ENCODE measurements at places on chromosomes 6 and 20. TPM values are rescaled to one million over a fixed set of nuclear protein-coding genes. Genes with fewer than 3 reads are reported as not detected.

SGK2 gene
- total RNA-seq, result 0.04 TPM

TMEM14B gene
- 109 TPM for total RNA-seq

JAG1 gene
- total RNA-seq, result 236 TPM

ATP9A gene
- total RNA-seq, result 5.9 TPM

KIF25 gene
- not detected for total RNA-seq

MCCD1 gene
- total RNA-seq, result not detected

LY6G5B gene
- total RNA-seq, result 4.3 TPM

FGD2 gene
- 0.07 TPM for total RNA-seq

COL19A1 gene
- not detected for total RNA-seq

CCR6 gene
- not detected for total RNA-seq

TP53TG5 gene
- not detected for total RNA-seq

APOM gene
- total RNA-seq, result 1.3 TPM

CPNE5 gene
- not detected for total RNA-seq

LKAAEAR1 gene
- not detected for total RNA-seq

CCM2L gene
- not detected for total RNA-seq

TSHZ2 gene
- total RNA-seq, result 1.3 TPM

TRIM31 gene
- 0.04 TPM for total RNA-seq

MOG gene
- not detected for total RNA-seq

PACSIN1 gene
- total RNA-seq, result not detected

RAB32 gene
- total RNA-seq, result 61.9 TPM

TMEM74B gene
- 0.18 TPM for total RNA-seq

CD2AP gene
- 40.4 TPM for total RNA-seq

OPRL1 gene
- total RNA-seq, result 0.14 TPM

HLA-DPA1 gene
- total RNA-seq, result not detected

TCP11 gene
- total RNA-seq, result not detected

SPTLC3 gene
- 7.8 TPM for total RNA-seq

SNX5 gene
- 154 TPM for total RNA-seq

ASIP gene
- total RNA-seq, result not detected

FAXC gene
- 14.2 TPM for total RNA-seq

MAS1 gene
- not detected for total RNA-seq

FUT9 gene
- total RNA-seq, result not detected

RWDD1 gene
- total RNA-seq, result 49.0 TPM

SLC13A3 gene
- 3.1 TPM for total RNA-seq

RCAN2 gene
- total RNA-seq, result not detected

TFAP2A gene
- 37.0 TPM for total RNA-seq

CRISP3 gene
- not detected for total RNA-seq

SRPK1 gene
- total RNA-seq, result 68.5 TPM

RBBP8NL gene
- total RNA-seq, result not detected

HLA-DQA1 gene
- total RNA-seq, result not detected

SLC32A1 gene
- total RNA-seq, result not detected

MAP3K5 gene
- total RNA-seq, result 4.1 TPM

CCN6 gene
- 0.11 TPM for total RNA-seq

MUC21 gene
- total RNA-seq, result not detected

LRRC73 gene
- total RNA-seq, result 0.37 TPM

FAM83D gene
- total RNA-seq, result 51.8 TPM

SLC26A8 gene
- total RNA-seq, result not detected

MEP1A gene
- not detected for total RNA-seq

FAM217B gene
- 13.7 TPM for total RNA-seq
